ENCODE measurements at places on chromosomes 11 and 22.

- DNase-seq, result no peak
Measured at GRCh38 chr11:8355416-8355742, 91.7 kb upstream of the LMO1 start.

- no peak for DNase-seq
Measured at GRCh38 chr11:126776119-126776518, 224.5 kb downstream of the KIRREL3 start.

DNA sequence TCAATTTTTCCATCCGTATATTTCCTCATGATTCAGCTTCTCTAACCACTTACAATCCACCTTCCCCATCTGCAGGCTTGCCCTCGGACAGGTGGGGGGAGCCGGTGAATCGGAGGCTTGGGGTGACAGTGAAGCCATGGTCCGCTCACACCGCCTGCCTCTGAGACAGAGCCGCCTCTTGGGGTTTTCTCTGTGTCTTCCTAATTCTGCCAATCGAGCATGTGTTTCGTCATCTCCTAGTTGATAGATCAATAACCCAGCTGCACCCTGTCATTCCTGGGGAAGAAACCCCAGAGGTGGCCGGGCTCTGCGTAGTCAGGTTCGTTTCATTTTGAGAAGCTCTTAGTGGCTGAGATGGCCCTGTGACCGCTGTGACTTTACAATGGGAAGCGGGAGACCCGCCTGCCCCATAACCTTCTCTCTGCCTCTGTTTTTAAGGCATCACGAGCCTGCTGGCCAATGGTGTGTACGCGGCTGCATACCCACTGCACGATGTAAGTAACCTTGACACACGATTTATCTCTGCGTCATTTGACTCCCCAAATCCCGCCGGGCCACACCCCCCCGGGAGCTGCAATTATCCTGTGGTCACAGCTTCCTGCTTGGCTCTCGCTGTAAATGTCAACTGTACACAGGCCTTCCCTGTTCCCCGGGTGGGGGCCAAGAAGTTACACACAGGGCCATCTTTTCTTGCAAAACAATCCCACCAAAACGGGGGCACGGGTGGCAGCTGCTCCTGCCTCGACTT is 33.3 kb downstream of the ANO1 start:
- DNase-seq, result no peak

GRCh38 chr11:57798905-57799559 is 37.4 kb downstream of the CTNND1 start:
- no peak for DNase-seq

DNA sequence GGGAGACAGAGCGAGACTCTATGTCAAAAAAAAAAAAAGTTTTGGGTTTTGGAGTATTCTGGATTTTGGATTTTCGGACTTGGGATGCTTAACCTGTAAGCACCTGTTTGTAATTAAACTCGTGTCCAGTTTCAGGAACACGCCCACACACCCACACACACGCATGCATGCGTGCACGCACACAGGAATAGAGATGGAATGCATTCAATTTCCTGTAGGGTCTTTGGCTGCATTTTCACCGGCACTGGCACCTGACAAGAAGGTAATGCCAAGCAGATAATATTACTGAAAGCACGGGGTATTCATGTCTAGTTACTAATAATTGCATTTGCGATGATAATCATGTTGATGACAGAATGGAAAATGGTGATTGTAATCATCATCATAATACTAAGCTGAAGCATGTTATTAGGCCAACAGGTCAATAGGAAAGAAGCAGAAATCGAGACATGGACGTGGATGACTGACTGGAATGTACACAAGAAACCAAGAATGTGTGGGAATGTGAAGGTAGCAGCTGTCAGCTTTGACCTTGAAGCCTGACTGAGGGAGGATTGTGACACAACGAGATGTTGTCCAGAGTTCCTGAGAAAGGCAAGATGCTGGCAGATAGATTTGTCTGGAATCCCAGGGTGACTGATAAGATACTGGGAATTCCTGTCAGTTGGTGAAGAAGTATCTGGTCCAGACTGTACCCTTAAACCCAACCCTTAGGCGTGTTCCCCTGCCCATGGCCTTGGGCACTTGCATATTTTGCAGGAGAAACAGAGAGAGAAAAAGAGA is 108.6 kb downstream of the SYN3 start:
- DNase-seq, result no peak
